Suppressor macrophage (primary cell): ENCODE measurements at places on chromosomes 5 and 9.

DNA sequence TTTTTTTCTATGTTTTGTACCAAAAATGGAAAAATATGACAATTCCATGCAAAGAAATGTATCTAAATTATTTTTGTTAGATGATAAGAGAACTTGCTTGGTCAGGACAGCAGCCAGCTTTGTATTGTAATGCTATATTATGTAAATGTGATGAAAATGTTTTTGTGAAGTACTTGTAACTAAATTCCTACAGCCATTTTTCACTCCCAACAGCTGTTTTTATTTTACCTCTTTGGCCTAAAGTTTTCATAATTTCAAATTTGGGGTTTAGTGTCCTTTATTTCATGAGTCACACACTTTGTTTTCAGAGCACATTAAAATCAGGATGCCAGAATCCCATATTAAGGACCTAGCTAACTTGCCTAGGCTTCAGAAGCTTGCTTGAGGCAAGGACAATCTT, 64.1 kb downstream of the WDR41 start:
- no peak for DNase-seq

DNA sequence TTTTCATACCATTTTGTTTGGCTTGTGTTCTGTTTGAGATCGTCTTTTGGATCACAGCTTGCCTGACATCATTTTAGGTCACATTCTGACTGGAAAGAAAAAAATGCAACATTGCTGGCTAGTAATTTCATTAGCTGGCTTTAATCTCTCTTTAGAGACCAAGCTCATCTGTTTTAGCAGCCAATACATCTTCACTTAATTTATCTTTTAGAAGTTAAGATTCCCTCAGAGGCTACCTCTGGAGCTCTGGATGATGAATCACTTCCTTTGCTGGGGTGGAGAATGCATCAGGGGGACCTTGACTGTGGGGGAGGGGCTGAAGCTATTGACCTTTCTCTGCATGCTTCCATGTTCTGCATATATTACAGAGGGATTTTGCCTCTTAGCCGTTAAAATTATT, 181.5 kb upstream of the OTULINL start:
- DNase-seq = no peak

- DNase-seq = no peak
Measured at GRCh38 chr5:156647034-156647451, 203.1 kb upstream of the PPP1R2B start.

GRCh38 chr9:93807166-93808074, 147.7 kb downstream of the BARX1 start:
- no peak for DNase-seq

GRCh38 chr9:136728548-136729123, 14.1 kb downstream of the LCN10 start:
- DNase-seq = peak; percentile 29

DNA sequence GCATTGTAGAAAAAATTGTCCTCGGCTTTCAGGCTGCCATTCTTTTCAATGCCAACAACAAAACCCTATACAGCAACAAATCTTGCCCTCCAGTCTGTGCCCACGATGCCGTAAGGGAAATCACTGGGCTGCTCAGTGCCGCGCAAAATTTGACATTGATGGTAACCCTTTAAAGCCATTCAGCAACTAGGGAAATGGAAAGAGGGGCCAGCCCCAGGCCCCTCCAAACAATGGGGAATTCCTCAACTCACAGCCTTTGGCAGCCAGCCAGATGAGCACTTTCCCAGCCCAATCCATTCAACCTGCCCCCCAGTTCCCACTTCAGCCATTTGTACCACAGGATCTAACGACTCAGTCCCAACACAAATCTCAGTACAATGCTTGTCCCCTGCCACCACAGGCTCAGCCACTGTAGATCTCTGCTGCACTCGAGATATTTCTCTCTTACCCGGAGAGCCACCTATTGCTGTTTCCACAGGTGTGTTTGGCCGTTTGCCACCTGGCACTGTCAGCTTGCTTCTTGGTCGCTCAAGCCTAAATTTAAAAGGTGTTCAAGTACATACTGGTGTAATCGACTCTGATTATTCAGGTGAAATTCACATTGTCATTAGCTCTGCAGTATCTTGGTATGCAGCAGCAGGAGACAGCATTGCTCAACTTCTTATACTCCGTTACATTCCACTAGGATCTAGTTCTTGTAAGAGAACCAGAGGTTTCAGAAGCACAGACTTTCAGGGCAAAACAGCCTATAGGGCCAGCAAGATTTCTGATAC, 103.3 kb downstream of the SYK start:
- DNase-seq = no peak
